Hematopoietic multipotent progenitor cell (in vitro differentiated cells): ENCODE measurements at places on chromosomes 3 and 15.

GRCh38 chr15:47404877-47405276 lies 312.4 kb upstream of the SEMA6D start:
- DNase-seq: no peak

- DNase-seq: no peak
Measured at GRCh38 chr15:99385865-99386264, 134.6 kb downstream of the LRRC28 start.

- peak; percentile 88 for DNase-seq
Measured at GRCh38 chr3:18425641-18426257, 610 bp upstream of the SATB1 start.

- DNase-seq: no peak
Measured at GRCh38 chr3:108518895-108519294, 8.5 kb upstream of the MYH15 start.

GRCh38 chr3:124826703-124827102 lies 60.5 kb downstream of the ITGB5 start:
- DNase-seq: no peak

GRCh38 chr3:119652306-119653033 lies 7.9 kb downstream of the POPDC2 start:
- DNase-seq: no peak

- DNase-seq: no peak
Measured at GRCh38 chr3:28114893-28115292, 126.5 kb upstream of the CMC1 start.
